ENCODE measurements at places on chromosomes 5 and 9.

DNA sequence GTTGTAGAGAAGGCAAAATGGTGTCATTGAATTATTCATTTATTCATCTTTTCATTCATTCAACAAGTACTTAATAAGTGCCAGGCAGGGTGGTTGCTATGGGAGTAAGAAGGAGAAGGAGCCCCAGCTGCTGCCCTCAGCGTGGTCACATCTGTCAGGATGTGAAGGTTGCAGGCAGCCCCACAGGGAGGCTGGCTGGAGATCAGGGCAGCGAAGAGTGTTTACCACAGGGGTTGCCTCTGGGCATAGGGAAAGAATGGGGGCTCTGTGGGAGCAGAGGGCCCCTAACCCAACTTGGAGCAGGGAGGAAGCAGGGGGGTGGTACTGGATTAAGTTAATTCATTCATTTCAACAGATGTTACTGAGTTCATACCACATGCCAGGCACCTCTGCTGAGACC is 6.0 kb downstream of the PCDH12 start:
- no peak for DNase-seq

GRCh38 chr5:32880796-32881195 is 169.7 kb downstream of the NPR3 start:
- peak; percentile 67 for DNase-seq

- DNase-seq, result peak; percentile 80
These were observed 19.8 kb upstream of the NSD1 start for GRCh38 chr5:177113566-177114424.

- DNase-seq, result no peak
These were observed 4.1 kb downstream of the OLFM1 start for GRCh38 chr9:135091545-135091944.

DNA sequence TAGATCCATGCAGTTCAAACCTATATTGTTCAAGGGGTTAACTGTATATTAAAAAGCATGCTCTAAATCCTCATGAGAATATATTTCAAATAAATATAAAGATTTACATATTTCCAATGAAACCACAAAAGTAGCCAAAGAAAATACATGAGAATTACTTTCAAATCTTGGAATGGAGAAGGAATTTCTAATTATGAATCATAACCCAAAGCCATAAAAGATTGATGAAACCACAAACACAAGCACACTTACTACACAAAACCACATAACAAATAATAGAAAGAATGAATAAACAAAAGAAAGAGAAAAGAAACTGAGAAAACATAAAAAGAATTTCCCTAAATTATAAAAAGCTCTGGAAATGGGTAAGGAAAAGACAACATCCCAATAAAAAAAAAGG is 16.0 kb downstream of the ERP44 start:
- DNase-seq, result peak; percentile 67

DNA sequence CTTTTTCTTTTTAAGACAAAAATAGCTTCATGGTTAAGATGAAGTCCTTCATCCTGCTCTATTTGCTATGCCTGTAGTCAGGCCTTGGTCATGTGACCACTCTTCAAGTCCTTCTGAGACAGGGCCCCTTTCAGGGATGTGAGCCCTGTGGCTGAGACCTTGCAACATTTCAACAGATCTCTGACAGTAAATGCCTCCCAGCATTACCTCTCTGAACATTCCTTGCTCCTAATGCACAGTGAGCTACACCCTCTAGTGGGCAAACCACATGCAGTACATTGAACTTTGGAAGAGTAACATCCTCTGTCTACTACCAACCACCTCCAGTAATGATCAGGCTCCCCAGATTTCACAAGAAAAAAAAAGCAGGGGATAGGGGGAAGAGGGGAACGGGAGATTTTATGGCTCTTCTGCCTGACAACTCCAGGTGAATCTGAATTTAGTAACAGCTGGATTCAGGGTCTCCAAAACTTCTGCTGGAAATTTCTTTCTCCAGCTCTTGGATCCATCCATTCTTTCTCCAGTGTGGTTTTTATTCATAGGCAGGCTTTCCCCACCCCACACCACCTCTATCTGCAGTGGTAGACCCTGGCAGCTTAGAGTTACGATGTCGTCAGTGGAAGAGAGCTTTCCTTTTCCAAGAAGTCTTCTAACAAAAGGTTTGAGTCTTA is 8.9 kb upstream of the FBXO38 start:
- peak; percentile 72 for DNase-seq

DNA sequence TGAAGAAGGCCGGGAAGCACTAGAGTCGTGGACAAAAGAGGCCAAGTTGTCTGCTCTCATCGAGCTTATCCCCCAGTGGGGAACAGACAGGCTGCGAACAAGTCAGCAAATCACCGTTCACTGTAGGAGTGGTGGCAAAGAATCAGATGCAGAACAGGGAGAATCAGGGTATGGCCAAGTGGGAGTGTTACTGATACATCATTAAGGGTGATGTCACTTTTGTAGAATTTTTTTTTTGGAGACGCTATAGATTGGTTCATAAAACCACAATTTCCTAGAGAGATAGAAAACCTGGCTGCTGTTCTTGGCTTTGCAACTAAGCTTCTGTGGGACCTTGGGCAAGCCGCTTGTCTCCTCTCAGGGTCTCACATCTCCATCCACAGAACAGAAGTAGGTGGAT is 21.3 kb downstream of the SPRY4 start:
- DNase-seq, result no peak

DNA sequence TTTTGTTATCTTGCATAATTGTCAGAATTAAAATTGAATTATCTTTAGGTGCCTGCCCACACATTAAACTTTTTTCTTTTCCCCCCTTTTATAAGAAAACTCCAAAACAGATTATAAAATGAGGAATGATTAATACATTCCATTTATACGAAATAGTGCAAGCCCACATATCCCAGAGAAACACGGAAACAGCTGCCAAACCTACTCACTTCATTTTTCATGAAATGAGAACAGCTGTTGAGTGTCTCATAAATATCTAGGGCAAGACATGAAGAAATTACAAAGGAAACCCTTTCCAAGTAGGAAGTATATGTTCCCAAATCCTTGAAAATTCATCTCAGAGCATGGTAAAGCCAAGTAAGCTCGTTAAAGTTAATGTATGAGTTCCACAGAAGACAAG is 459.4 kb upstream of the NMUR2 start:
- no peak for DNase-seq
